ENCODE measurements at places on chromosomes 2 and 18. TPM values are rescaled to one million over a fixed set of nuclear protein-coding genes. Genes with fewer than 3 reads are reported as not detected.

DNA sequence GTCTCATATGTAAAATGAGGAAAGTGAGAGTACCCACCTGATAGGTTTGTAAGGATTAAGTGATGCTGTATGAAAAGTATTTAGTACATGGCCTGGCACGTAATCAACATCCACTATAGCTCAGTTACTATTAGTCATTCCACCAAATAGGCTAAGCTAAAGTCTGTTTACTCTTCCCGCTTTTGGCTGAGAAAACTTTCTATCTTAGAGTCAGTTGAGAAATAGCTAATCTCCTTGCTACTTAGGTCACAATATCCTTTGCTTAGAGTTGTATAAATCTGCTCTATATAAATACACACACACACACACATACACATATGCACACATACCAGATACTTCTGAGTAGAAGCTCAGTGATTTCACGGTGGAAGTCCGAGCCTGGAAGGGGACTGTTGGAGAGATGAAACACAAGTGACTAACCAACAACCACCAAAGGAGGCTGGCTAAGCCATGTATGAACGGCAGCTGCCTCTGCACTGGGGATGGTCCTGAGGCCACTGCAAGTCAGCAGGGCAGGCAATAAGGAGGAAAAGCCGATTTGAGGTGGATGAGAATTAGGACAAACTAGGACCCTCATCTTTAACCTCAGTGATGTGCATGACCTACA, 104.6 kb upstream of the EPHA4 start:
- no peak for DNase-seq

C2orf49 gene
- 22.7 TPM for total RNA-seq

DNA sequence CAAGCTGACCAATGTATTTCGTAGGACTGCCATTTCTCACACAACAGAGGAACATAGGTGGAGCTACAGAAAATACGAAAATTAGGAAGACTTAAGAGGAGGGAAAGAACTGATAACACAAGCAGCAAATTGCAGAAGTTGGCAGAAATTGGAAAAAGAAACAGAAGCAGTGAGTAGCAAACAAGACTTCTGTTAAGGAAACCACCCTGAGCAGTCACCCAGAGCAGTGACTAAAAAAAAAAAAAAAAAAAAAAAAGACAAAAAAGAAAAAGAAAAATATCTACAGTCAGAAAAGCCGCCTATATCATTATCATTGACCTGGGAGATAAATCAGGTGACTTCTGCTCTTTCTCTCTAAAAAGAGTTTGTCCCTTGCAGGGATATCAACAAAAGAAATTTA, 21.4 kb downstream of the STK17B start:
- DNase-seq = no peak

DNA sequence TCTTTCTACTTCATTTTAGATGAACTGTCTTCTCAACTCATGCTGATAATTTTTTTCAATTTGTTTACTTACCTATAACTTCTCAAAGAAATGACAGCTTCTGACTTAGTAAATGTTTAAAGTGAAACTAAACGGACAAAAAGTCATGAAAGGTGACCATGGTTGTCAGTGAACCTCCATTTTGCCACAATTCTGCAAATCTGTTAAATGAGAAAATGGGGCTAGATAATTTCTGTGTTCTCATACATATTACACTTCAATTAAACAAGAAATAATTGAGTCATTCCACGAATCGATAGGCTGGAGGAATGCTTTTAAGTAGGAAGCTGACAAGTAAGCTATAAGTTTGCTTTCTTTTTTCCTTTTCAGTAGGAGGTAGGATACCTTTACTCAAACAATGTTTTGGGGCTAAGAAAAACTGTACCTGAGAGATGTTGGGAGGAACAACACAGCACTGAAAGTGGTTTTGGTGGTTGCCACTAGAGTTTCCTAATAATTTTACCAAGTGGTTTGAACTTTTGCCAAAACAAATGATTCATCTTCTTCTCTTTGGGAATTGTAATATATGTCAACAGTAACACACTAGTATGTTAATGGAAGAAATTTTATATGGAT, 17.1 kb downstream of the DYNAP start:
- DNase-seq = no peak

GRCh38 chr18:22276334-22276713, 106.9 kb downstream of the GATA6 start:
- no peak for DNase-seq

DNA sequence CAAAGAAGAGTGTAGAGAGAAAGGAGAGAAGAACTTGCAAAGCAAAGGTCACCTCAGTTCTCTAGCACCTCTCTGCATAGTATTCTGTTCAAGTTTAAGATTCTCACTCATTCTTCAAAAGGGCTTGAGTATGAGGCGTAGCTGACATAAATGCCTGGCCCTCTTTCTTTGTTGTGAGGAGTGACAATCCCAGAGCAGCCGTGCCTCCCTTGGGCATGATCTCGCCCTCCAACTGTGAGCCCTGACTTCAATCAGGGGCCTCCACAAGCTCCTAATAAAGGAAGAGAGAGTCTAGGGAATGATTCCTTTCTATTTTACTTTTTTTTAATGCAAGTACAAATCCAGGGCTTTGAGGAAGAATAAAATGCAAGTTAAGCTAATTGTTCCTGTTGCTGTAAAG, 402.7 kb downstream of the LRP1B start:
- DNase-seq = no peak

DNA sequence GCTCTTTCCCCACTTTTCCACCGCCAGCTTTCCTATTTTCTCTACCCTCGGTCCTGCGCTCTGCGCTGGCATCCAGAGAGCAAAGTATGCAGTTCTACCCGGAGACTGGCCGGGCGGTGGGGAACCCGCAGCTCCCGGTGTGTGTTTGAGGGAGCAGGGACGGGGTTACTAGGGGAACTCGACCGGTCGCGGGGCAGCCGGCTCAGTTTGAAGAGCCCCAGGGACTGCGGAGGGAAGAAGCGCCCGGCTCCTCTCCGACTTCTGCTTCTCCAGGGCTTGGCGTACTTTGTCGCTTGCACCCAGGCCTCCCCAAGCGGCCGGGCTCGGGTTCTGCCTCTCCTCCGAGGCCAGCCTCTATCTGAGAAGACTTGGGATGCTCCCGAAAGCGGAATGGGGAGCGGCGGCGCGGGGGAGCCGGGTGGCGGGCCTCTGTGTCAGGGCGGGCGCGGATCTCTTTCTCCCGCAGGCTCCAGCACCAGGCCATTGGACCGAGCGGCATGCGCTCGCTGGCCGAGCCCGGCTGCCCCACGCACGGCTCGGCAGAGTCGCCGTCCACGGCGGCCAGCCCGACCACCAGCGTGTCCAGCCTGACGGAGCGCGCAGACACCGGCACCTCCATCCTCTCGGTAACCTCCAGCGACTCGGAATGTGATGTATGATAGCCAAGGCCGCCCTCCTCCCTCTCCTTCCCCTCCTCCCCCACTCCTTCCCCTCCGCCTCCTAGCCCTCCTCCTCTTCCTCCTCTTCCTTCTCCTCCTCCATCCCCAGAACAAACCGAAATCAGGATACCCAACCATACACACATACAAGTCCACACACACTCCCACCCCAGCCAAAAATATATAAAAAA, 2.8 kb downstream of the SIX3 start:
- no peak for DNase-seq

DNA sequence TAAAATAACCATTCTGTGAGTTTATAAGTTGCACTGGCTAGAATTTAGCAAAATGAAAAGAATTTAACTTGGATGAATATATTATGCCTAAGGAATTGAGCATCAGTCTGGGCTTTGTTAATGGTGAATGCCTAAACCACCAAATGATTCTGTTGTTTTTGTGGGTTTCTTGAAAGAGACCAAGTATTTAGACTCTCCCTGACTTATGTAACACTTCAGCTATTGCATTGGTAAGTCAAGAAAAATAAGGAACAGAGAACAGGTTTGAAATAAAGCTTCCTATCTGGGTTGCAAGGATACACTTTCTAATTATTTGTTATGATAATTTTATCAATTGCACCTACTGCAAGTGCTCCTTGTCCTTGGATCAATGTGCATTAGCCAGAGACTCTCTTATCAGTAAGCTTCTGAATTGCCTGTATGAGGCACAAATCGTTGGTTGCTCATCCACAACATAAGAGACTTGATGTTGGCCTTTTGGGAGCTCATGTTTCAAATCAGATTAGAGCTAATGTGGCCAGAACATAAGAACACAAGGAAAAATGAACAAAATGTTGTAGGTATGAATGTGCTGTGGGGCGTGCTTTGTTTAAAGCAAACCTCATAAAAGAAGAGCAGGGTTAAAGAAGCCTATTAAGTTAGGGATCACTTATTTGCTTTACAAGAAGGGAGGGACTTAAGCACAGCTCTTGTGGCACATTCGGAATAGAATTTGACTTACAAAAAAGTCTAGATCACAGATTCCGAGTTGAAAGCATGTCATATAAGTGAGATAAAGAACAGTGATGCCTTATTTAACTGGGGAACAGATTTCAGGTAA, 37.2 kb downstream of the PRKCE start:
- DNase-seq = no peak

GRCh38 chr2:39584283-39584965, 81.3 kb upstream of the TMEM178A start:
- DNase-seq = no peak

LIPG gene
- total RNA-seq = not detected

DNA sequence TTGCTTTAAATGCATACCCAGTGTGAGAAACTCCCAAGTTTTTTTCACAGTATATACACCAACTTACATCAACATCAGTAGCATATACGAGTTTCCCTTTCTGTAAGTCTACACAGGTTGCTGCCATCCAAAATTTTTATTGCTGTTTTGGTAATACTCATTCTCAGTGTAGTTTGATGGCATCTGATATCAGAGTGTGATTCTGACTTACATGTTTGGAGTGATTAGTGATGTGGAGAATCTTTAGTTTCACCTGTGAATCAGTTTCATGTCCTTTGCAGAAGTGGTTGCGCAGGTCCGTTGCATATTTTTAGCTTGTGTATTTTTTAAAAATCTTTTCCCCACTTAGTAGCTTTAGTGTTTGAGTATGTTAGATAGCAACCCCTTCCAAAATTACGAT, 50.1 kb downstream of the CCDC74A start:
- DNase-seq = no peak

MYO3B gene
- total RNA-seq = 0.05 TPM

DNA sequence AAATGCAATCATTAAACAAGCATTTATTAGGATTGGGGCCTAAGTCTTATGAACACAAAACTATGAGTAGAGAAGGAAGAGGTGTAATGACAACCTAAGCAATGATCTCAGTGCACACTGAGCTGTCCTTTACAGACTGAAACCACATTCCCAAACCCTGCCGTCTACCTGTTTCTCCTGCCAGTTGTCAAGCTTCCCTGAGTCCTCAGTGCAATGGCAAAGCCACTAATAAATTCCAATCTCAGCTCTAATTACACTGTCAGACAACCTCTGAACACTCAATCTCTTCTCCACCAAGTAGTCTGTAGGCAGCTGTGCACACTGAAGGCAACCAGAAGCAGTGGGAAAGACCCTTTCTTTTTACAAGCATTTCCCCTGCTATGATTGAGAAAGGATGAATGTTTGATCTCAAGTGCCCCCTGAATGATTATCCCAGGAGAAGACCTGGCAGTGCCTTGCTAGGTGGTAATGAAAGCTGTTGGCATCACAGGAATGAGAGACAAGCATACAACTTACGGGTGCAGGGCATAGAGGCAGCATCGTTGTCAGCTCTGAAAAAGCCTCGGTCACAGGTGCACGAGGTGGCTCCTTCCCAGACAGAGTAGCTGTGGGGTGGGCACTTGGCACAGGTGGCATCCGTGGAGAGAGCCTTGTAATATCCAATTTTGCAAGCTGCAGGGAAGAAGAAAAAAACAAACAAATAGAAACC, 71.4 kb downstream of the EPHA4 start:
- no peak for DNase-seq

CHST9 gene
- total RNA-seq = 2.0 TPM

GRCh38 chr2:191018643-191019119, 4.7 kb upstream of the STAT1 start:
- DNase-seq = no peak

- DNase-seq = no peak
These were observed 293.1 kb upstream of the ID2 start for GRCh38 chr2:8388781-8389180.

GRCh38 chr2:71173096-71173495, 42.7 kb downstream of the MPHOSPH10 start:
- no peak for DNase-seq

GRCh38 chr18:74869904-74870863, 272.5 kb downstream of the ZNF407 start:
- no peak for DNase-seq

ABHD1 gene
- total RNA-seq = 3.5 TPM

GPBAR1 gene
- total RNA-seq = 1.5 TPM

GRCh38 chr2:166762746-166763145, 125.5 kb upstream of the XIRP2 start:
- DNase-seq = no peak

DNA sequence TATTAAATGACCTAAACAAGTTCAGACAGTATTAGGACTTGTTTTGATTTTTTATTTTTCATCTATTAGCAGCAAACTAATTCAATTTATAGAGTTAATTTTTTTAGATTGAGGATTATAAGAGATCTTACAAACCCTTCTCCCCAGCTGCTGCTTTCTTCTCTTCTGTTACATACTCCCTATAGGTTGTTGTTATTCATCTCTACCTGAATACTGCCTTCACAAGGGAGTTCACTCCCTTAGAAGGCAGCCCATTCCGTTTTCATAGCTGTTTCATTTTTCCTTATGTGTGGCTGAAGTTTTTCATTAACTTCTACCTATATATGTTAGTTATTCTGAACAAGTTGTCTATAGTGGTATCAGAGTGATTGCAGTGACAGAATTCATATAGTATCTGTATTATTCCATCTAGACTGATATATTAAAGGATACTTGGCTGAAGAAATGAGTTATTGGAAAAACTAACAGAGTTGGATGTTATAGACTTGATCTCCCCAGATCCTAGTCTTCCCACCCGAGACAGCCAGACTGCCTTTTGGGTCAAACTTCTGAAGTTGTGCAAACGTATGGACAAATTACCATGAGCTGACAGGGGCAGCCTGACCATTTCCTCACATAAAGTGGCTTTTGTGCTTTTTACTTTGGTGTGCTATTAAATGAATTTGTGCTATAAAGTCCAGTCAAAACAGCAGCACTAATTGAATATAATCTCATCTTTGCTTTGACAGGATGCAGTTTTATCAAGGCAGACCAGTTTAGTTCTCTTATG, 8.7 kb downstream of the GLS start:
- DNase-seq = no peak

DNA sequence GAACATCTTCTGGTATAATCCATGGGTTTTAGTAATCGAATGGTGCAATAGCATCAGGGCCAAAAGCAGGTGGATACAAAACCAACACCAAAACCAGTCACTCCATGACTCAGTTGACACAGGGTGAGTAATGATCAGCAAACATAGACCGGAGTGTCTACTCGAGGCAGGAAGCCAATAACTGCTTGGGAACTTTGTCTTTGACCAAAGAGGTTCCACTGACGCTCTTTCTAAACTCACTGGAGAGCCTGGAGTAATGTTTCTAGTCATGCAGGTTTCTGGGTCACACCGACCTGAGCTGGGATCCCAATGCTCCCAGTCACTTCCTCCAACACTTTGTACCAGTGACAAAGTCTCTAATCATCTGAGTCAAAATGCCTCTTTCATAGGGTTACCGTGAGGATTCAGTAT, 30.9 kb downstream of the MREG start:
- DNase-seq = no peak
